ENCODE measurements at places on chromosomes 7 and 10.

DNA sequence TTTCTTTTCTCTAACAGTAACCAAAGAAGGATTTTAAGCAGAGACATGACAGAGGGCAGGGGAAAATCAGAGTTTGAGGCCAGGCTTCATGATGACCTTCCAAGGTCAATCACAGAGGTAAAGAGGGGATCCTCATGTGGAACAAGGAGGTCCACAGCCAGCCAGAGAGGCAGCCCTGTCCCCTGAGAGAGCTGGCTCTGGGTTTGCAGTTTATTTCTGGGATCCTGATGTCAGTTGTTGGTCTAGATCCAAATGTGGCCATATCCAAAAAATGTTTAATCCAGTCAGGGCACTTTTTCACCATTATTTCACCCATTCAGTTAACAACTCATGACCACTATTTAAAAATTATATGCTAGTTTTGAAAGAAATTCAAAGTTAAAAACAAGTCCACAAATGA, 45.6 kb downstream of the GPR141 start:
- no peak overlapping the region for H3K4me3 ChIP-seq
- H3K4me1 ChIP-seq, result no peaks in the 10 kb centered on the region
- no peak for DNase-seq

- H3K27me3 ChIP-seq, result peaks cover 14% of the 10 kb centered on the region
- no peak for DNase-seq
- peaks cover 12% of the 10 kb centered on the region for H3K4me1 ChIP-seq
- peak overlapping the region; percentile 1 for H3K27ac ChIP-seq
- H3K36me3 ChIP-seq, result no peaks in the 10 kb centered on the region
- H3K4me3 ChIP-seq, result no peak overlapping the region
Measured at GRCh38 chr10:77565590-77566023, 72.0 kb downstream of the KCNMA1 start.

DNA sequence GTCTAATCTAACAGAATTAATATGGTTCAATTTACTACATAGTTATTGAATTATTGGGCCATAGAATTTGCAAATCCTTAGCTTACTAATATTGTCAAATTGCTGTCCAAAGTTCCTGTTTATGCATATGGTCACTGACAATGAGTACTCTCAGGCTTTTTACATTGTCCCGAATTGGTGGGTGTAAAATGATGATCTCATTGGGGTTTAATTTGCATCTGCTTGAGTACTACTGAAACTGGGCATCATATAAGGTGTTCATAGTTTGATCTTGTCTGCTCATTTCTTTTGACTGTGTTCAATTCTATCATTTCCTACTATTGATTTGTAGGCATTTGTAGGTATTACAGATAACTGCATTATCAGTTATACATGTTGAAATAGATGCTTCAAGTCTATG, 12.7 kb downstream of the ABCA13 start:
- H3K4me1 ChIP-seq, result peaks cover 14% of the 10 kb centered on the region
- no peak overlapping the region for H3K4me3 ChIP-seq
- H3K27me3 ChIP-seq, result no peaks in the 10 kb centered on the region
- DNase-seq, result no peak

DNA sequence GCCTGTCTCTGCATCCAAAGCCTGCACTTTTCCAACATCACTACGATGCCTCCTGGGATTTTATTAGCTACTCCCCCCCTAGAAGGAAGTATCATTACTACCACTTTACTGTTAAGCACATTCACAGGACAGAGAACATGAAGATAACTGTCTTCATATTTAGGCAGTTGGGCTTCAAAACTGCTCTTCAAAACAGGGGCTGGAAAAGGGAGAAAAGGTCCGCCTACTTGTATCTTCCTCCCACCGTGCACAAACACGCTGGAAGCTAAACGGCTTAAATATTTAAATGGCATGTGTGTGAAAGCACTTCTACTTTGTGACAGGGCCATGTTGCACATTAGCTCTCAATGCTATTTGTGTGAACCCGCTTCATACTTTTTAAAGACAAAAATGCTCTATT, 999 bp downstream of the ITIH5 start:
- no peak overlapping the region for H3K4me3 ChIP-seq
- H3K36me3 ChIP-seq, result no peaks in the 10 kb centered on the region
- H3K4me1 ChIP-seq, result no peaks in the 10 kb centered on the region
- H3K27ac ChIP-seq, result no peak overlapping the region
- DNase-seq, result no peak

DNA sequence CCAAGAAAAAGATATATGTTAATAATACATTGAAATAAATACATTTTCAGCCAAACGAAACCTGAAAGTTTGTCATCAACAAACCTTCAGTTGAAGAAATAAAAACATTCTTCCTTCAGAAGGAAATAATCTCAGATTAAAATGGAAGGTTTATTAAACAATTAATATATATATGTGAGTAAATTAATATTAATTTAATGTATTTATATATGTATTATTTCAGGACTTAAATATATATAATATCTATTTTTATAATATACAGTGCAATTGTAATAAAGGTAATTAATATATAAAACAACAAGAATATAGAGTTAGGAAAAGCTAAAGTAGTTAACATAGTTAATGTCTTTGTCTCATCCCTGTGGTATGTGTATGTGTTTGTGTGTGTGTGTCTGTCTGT, 102.2 kb upstream of the CDC14C start:
- H3K27ac ChIP-seq, result no peak overlapping the region
- no peaks in the 10 kb centered on the region for H3K27me3 ChIP-seq
- H3K4me1 ChIP-seq, result no peaks in the 10 kb centered on the region
- no peaks in the 10 kb centered on the region for H3K36me3 ChIP-seq
- H3K4me3 ChIP-seq, result no peak overlapping the region

- no peak overlapping the region for H3K4me3 ChIP-seq
- no peak overlapping the region for H3K27ac ChIP-seq
- H3K36me3 ChIP-seq, result no peaks in the 10 kb centered on the region
- H3K4me1 ChIP-seq, result peaks cover 26% of the 10 kb centered on the region
Measured at GRCh38 chr10:79054203-79055099, 14.3 kb upstream of the ZMIZ1 start.

Measured in neuronal stem cell (in vitro differentiated cells).